PC-3 (cell line): ENCODE measurements at places on chromosomes 2 and 18.

GRCh38 chr18:24877066-24877465 is 416.6 kb downstream of the HRH4 start:
- peaks cover 14% of the 10 kb centered on the region; the same call in 1 of the 2 replicates for H3K4me1 ChIP-seq
- no peak for DNase-seq
- peaks cover 6% of the 10 kb centered on the region; the same call in 1 of the 2 replicates for H3K27me3 ChIP-seq
- no peaks in the 10 kb centered on the region for H3K36me3 ChIP-seq
- no peak overlapping the region for H3K4me3 ChIP-seq

GRCh38 chr2:6784291-6784690 is 81.4 kb downstream of the CMPK2 start:
- H3K36me3 ChIP-seq: no peaks in the 10 kb centered on the region
- no peak overlapping the region for H3K27ac ChIP-seq
- peaks cover 14% of the 10 kb centered on the region; the same call in 1 of the 2 replicates for H3K27me3 ChIP-seq
- H3K4me3 ChIP-seq: no peak overlapping the region

DNA sequence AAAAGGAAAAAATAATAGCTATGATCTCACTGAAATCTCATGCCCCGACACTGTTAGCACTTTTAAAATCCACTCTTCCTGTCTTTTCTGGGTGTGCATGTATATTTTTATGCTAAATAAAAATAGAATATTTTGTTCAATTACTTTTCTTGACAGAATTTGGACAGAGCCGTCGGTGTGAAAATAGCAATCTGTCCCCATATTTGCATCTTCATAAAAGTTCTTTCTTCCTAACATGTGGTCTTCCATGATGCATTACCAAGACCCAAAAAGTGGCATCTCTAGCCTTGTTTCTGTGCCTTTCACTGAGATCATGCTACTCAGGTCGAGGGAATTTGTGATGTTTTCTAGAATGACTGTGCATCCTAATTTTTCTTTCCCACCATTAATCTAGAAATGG is 298.8 kb upstream of the CCDC68 start:
- 0 out of 2 replicates have a peak, but pooled peaks cover 2% of the 10 kb centered on the region for H3K4me1 ChIP-seq
- no peaks in the 10 kb centered on the region for H3K36me3 ChIP-seq
- H3K4me3 ChIP-seq: no peak overlapping the region
- H3K27me3 ChIP-seq: no peaks in the 10 kb centered on the region

GRCh38 chr2:215052404-215052803 is 86.0 kb downstream of the ABCA12 start:
- H3K4me3 ChIP-seq: no peak overlapping the region
- no peak for DNase-seq
- no peaks in the 10 kb centered on the region for H3K27me3 ChIP-seq

DNA sequence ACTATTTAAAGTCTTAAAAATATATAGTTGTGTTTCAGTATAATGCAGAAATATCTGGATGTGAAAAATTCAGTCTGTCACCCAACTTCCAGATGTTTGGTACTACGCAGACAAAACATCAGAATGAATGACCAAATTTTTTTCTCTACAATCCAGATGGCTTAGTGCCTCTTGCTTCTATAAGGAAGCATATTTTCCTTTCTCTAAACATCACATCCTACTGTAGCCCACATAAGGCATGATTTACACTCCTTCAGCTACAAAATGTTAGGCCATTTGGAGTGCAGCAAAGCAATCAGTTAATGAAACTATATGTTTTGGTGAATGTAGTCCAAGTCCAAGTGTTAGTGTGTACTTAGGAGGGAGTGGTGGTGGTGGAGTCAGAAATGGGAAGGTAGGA is 162.9 kb upstream of the SIX2 start:
- H3K4me1 ChIP-seq: peaks cover 81% of the 10 kb centered on the region
- DNase-seq: peak; percentile 46

GRCh38 chr2:216829533-216829932 is 30.3 kb downstream of the TNP1 start:
- peak; percentile 35 for DNase-seq
- H3K27ac ChIP-seq: no peak overlapping the region
- H3K36me3 ChIP-seq: no peaks in the 10 kb centered on the region
- H3K4me3 ChIP-seq: no peak overlapping the region
- H3K4me1 ChIP-seq: no peaks in the 10 kb centered on the region
